Foreskin melanocyte (primary cell): ENCODE measurements at places on chromosomes 16 and 17.

GRCh38 chr17:6187836-6188235 is 117.7 kb downstream of the WSCD1 start:
- no peak for DNase-seq

DNA sequence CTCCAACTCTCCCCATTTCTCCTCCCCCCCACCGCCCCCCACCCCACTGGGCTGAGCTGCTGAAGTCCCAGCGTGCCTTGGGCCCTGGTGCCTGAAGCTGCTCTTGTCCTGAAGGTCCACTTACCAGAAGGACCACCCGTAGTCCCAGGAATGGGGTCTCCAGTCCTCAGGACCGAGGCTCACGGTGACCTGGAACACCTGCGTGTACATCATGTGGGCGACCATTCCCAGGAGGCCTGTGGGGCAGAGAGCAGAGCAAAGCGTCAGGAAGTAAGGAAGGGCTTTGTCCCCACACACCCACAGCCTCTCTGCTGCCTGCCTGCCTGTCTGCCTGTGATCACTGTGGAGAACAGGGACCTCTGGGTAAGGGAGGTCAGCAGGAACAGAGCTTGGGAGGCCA is 218.7 kb downstream of the GSG1L start:
- DNase-seq = no peak

DNA sequence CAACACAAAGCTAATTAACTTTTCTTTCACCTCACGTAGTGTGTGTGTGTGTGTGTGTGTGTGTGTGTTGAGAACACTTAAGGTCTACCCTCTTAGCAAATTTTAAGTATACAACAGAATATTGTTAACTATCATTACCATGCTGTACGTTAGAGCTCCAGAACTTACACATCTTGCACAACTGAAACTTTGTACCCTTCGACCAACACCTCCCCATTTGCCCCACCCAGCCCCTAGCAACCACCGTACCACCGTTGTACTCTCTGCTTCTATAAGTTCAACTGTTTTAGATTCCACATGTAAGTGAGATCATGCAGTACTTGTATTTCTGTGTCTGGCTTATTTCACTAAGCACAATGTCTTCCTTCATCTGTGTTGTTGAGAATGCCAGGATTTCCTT is 28.1 kb upstream of the MLYCD start:
- DNase-seq = no peak

GRCh38 chr16:85517563-85518179 is 95.5 kb upstream of the GSE1 start:
- DNase-seq = no peak

GRCh38 chr16:25390761-25391160 is 133.1 kb upstream of the ZKSCAN2 start:
- no peak for DNase-seq

DNA sequence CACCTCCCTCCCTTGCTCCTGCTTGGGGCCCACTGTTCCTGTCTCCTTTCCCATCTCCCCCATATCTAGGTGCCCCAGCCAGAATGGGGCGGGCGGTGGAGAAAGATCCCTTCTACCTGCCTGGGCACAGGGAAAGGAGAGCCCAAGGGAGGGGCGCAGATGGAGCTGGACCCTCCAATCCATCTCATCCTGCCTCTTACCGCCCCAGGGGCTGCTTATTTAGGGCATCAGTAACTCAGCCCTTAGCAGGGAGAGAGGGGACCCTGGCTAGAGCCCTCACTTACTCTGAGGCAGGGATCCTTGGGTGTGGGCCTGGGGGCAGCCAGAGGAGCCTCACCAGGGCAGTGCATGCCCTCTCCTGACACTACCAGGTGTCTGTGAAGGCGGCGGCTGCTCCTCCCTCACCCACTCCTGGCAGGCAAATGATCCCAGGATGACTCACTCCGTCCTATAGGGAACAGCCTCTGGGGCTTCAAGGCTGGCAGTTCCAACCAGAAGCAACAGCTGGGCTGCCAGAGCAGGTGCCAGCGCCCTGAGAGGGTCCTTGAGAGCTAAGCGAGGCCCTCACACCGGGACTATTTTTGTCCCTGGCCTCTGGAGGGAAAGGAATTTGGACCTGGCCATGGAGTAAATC is 16.3 kb upstream of the BCAR1 start:
- DNase-seq = no peak
